NCI-H1092 treated with DMSO at 0.1 percent for 48 hours (cell line): ENCODE measurements at places on chromosomes 16 and 17.

DNA sequence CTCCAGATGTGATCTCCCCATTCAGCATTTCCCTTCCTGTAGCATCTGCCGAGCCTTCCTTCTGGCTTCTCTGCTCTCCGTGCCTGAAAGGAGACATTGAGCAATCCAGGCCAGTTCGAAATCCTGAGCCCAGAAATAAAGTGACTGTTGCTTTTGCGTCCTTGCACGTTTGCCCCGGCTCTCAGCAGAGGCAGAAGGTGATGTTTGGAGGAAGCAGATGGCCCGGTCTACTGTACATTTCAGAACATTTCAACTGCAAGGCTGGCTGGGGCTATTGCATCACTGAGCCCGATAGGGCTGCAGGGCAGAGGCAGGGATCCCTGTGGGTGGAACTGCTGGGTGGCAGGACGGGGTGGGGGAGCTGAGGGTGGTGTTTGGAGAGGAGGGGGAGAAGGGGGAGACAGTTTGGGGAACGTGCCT, 29.4 kb downstream of the IRF8 start:
- DNase-seq = no peak

GRCh38 chr16:4245077-4245791, 3.4 kb upstream of the SRL start:
- DNase-seq = peak; percentile 18

- DNase-seq = no peak
These were observed 154.8 kb upstream of the HSBP1 start for GRCh38 chr16:83652943-83653342.

- DNase-seq = no peak
These were observed 19.2 kb downstream of the CIITA start for GRCh38 chr16:10896165-10896564.

GRCh38 chr16:83328936-83329335, 478.8 kb upstream of the HSBP1 start:
- DNase-seq = no peak

- no peak for DNase-seq
These were observed 140.2 kb upstream of the ADAMTS18 start for GRCh38 chr16:77574867-77575624.

DNA sequence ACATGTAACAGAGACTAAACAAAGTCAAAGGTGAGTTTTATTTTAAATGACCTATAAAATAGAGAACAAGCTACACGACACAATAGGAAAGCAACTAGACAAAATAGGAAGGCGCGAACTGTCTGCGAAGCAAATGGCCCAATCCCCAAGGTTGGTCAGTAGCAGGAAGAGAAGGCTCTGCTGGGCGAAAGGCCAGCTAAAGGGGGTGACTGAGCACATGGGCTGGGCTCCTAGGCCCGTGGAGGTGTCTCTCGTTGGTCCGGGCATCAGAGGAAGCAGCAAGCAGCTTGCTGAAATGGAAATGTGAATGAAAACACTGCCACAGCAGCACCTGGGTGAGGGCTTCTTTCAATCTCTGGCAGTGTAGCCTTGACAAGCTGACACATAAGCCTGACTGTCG, 129.4 kb downstream of the ZNF778 start:
- DNase-seq = no peak

DNA sequence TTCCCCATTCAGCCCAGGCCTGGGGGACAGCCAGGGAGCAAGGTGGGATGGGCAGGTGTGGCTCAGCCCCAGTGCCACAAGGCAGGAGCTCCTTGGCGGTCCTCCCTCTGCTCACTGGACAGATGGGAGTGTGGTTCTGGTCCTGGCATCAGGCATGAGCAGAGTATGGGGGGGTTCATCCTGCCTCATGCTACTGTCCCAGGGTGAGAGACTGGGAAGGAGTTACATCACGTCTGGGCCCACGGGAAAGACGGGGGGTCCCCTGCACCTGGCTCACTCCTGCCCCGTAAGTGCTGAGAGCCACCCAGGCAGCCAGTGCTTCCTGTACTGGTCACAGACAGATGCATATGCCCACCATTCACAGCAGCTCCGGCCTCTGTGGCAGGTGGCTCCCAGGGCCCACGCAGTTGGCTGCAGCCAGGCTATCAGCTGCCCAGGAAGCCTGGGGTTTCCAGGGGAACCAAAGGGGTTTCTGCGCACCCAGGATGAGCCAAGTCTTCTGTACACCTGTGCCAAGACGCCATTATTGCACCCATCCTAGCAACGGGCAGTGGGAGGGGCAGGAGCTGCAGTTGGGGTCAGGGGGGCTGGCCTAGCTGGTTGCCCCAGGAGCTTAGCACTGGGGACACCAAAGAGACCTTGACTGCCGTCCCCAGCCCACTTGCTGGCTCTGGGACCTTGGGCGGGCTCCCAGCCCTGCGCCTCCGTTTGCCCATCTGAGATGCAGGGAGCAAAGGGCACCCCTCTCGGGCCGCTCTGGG, 1.9 kb downstream of the BAIAP3 start:
- peak; percentile 77 for DNase-seq

DNA sequence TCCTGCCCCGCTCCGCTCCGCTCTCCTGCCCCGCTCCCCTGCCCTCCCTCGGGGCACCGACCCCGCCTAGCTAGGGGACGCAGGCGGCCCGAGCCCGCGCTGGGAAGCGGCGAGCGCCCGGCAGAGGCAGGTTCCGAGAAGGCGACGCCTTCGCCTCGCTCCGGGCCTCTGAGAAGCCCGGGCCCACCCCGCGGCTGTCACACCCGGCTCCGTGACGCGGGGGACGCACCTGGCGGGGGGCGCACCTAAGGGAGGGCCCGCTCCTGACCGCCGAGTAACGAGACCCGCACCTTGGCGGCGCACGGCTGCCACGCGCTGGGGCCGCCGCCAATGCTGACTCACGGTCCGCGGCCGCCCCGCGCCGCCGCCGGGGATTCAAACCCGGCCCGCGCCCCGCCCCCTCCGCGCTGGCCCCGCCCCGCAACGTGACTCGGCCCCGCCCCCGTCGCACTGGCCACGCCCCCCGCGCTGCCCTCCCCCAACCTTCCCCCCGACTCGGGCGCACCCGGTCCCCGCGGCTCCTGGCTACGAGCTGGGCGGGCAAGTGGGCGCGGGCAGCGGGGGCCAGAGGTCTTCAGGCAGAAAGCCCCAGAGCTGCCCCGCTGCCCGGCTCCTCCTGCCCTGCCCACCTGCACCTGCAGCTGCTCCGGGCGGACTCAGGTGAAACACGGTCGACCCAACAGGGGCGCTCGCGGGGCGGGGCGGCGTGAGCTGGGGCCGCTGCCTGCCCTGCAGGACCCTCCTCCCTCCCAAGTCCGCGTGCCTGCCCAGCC, 27.8 kb downstream of the GNPTG start:
- DNase-seq = peak; percentile 39

- no peak for DNase-seq
These were observed 19.6 kb downstream of the NOD2 start for GRCh38 chr16:50712956-50713355.

DNA sequence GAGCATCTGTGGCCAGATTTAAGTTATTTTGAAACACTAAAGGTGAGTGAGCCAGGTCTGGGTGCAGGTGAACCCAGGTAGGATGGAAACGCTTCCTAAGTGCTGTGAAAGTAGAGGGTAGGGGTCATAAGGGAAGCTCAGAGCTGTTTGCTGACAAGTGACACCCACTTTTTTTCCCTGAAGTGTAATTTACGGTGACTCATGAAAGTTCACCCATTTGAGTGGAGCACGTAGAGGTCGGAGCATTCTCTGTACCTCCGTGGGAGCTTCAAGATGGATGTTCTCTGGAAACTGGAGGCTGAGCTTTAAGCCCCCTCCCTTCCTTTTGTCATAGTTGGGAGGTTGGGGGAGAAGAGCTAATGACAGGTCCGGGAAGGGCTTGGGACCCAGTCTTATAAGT, 44.3 kb downstream of the MPRIP start:
- DNase-seq = no peak

DNA sequence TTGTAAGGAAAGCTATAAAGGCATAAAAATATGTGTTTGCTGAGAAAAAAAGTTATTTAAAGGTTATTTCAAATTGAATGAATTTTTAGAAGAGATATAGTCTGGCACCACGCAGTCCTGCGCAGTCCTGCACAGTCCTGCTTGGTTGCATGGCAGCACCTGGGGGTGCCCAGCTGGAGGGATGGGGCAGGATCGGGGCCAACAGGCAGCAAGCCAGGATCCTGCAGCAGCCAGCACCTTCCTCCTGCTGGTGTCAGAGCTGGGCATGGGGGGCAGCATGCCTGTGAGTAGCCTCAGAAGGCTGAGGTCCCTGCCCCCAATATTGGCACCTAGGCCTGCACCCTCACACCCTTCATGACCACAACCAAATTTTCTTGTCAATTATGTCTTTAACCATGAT, 46.0 kb downstream of the GLG1 start:
- DNase-seq = no peak

DNA sequence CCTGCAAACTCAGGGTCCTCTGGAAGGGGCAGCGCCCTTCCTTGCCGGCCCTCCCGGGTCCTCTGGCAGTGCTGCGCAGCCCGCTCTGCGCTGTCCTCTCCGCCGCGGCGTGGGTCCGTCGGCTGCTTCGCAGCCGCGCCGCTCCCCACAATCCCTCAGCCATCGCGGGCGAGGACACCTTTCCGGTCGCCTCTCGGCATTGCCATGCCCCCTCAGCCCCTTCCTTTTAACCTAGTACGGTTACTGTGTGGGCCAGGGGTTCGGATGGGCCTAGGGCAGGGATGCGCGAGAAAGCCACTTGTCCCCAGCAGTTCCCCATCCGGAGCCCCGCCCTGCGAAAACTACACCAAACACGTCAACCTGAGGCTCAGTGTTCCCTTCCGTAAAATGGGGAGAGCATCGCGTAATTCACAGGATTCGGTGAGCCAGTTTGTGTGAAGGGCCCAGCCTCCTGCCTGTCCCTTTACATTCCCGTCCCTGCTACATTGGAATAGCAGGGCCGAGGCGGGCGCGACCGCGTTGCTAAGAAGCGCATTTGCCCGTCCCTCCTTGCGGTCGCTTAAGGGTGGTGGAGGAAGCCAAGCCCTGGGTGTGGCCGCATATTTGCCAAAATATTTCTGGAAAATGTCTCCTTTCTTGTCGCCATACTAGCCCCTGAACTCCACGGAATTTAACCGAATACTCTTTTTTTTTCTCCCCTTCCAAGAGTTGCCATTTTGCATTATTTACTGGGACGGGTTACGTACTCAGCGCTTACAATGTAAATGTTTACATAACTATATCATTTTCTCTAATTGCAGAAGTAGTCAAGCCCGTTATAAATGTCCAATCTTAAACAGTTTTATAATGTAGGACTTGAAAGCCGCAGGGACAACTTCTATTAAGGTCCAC, 13.2 kb downstream of the COPZ2 start:
- peak; percentile 55 for DNase-seq

GRCh38 chr17:49454050-49454449, 39.4 kb upstream of the PHB1 start:
- no peak for DNase-seq

GRCh38 chr16:2008631-2009163, 924 bp downstream of the ZNF598 start:
- no peak for DNase-seq

DNA sequence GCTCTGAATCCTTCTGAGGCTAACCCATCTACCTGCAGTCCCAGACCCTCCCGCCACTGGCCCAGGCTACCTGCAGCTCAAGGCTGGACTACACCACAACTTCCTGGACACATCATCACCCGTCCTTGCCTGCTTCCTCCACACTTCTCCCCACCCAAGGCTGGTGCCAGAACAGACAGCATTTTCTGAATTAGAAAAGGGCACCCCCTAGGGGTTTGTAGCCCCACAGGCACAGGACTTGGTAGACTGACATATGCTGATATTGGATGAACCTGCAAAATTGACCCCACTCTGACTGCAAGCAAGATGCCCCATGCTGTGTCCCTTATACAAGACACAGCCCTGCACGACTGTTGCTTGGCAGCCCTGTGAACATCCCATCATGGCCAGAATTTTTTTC, 271.5 kb upstream of the C16orf82 start:
- DNase-seq = no peak

DNA sequence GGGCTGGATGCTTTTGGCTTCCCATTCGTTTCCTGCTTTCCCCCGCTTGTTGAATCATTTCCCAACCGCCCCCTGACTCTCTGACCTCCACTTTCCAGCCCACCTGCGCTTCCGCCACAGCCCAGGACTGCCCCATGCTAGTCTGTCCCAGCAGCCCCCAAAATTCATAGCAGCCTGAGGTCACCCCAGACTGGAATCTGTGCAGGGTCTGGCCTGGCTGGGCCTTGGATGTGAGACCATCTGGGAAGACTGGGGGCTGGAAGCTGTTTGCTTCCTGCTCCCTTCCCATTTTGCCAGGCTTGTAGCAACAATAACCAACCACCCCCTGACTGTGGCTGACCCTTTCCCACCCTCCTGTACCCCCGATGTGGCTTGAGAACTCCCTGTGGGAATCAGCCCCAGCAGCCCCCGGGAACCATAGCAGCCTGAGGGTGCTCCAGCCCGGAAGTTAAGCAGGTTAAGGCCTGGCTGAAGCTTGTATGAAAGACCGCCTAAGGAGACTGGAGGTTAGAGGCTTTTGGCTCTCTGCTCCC, 2290.8 kb downstream of the TP53TG3F start:
- no peak for DNase-seq

GRCh38 chr17:17170346-17170985, 35.7 kb downstream of the PLD6 start:
- DNase-seq = no peak

DNA sequence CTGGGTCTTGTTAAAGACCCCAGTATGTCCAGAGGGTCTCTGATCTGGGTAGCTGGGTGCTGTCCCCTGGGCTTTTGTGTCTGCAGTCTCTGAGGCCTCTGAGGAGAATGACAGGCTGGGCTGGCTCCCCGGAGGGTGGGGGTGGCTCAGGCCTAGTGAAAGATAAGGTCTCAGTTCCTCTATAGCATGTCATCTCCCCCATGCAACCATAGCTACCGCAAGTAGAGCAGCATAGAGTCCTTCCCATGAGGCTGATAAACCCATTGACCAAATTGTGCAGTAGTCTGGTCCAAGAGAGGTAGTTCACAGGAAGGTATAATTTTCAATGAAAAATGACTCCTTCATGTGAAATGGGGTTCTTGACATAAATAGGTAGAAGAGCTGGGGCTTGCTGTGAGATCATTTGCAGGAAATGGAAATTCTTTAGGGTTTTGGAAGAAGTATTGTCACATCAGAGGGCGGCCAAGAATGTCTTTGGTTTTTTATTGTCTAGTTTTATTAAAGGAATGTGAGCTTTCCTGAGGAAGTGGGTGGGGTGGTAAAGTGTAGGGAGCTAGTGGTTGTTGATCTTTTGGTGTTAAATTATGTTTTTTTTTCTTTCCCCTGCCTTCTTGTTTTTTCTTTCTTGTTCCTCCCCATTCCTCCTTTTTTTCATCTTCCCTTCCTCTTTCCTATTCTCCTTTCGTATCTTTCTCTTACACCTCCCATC, 21.0 kb downstream of the SLC7A6OS start:
- no peak for DNase-seq

DNA sequence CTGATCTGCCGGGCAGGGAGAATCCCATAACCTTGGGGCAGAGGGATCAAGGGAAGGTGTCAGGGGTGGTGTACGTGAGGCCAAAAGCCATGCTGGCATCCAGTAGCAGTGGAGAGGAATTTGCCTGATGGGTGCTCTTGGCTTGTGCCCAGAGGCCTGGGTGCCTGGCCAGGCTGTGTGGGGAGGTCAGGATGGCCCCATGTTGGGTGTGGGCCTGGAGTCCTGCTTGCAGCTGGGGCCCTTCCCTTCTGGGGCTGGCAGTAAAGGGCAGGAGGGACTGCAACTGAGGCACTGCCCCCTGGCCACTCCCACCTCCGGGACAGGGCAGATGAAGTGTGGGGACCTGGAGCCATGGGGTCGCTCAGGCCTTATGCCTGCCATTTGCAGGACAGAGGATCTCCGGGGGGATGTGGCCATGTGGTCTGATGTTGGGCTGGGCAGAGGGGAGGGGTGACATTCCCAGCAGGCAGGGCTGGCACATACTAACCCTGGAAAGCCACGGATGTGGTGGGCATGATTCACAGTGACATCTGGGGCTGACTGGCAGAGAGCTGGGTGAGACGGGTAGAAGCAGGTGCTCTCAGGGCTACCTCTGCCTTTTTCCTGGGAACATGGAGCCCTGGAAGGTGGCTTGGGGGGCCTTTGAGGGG, 3.5 kb downstream of the FMNL1 start:
- no peak for DNase-seq
